ENCODE measurements at places on chromosomes 13 and 19.

GRCh38 chr13:113926301-113926761, 47.5 kb downstream of the C13orf46 start:
- no peak for DNase-seq

- DNase-seq: no peak
Observed at GRCh38 chr13:97885641-97886040, 67.8 kb upstream of the IPO5 start.

- no peak for DNase-seq
Observed at GRCh38 chr19:5078666-5079065, 109.8 kb downstream of the KDM4B start.

- no peak for DNase-seq
Observed at GRCh38 chr19:48390188-48391099, 907 bp downstream of the KDELR1 start.

DNA sequence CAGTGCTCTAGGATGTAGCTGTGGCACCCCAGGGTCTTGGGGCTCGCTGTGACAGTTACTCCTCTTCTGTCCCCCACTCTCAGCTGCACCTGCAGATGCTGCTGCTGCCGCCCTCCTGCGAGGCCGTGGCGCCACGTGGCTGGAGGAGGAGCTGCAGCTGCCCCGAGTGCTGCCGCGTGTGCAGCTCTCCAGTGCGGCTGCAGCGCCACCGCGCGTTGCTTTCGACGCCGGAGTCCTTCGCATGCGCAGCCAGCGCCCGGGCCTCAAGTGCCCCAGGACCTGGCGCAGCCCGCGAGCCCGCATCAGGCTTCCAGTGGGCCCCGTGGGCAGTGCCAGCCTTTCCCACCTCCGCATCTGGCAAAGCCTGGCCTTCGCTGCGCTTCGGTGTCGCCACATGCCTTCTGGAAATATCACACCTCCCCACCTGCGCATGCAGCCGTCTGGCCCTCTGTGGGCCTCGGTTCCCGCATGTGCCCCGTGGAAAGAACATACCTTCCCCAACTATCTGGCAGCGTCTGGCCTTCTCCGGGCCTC, 692 bp upstream of the ZNF580 start:
- DNase-seq: no peak

DNA sequence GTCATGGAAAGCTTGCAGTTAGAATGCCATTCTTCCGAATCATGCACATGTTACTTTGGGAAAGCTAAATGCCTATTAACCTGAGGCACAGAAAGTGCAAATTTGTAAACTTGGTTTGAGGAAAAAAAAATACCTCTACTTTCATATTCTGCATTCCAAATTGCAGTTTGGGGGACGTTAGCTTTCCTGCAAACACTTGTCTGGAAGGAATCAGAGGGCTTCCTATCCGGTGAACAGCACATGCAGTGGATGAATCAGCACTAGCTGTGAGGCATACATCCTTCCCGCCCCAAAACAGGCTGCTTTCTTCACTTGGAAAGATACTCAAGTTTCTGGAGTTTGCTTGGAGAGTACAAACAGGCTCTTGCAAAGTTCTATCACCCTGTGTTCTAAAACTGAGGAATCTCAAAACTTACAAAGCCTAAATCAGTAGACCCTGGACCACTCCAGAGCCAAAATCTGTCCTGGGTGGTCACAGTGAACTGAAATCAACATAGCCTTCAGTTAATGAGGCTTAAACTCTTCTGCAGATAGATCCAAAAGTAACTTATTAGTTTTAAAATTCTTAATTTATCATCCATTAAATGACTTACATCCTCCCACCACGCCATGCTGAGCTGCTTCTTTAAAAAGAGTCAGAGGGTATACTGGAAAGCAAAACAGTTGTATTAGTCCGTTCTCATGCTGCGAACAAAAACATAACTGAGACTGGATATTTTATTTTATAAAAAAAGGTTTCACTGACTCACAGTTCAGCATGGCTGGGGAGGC, 802.3 kb upstream of the ARGLU1 start:
- no peak for DNase-seq

DNA sequence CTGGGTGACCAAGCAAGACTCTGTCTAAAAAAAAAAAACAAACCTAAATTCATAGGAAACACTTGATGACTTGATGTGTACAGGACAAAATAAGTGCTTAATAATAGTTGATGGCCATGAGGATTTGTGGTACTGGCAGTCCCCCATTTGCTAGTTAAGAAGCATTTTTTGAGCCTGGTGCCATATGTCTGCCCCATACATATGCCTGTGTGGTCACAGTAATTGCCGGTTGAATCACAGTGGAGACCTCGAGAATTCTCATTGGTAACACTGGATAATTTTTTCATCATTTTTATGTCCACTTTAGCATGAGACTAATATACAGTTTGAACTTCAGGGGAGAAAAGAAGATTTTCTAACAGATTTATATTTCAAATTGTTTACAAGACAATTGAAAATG, 79.2 kb downstream of the LRCH1 start:
- DNase-seq: no peak

- no peak for DNase-seq
Observed at GRCh38 chr13:71437704-71438103, 429.3 kb downstream of the DACH1 start.

- no peak for DNase-seq
Observed at GRCh38 chr13:83568019-83568418, 314.3 kb downstream of the SLITRK1 start.

DNA sequence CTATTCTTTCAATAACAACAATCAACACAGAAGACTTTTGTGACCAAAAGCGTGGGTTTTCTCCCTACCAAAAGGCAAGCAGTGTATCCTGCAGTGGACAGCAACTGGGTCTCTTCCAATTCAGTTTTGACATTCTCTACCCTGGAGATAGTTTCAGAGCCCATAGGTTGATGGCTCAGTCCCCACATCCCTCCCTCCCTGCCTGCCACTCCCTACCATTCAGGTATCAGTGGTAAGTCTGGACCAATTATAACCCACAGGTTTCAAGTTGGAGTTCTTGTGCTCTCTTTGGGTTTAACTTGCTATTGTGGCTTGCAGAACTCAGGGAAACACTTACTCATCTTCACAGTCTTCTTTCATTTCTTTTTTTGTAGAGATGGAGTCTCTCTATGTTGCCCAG, 60.2 kb downstream of the ZNF823 start:
- DNase-seq: no peak

Measured in epithelial cell of prostate (primary cell).